Fibroblast of pulmonary artery (primary cell): ENCODE measurements at places on chromosomes 12 and 14.

DNA sequence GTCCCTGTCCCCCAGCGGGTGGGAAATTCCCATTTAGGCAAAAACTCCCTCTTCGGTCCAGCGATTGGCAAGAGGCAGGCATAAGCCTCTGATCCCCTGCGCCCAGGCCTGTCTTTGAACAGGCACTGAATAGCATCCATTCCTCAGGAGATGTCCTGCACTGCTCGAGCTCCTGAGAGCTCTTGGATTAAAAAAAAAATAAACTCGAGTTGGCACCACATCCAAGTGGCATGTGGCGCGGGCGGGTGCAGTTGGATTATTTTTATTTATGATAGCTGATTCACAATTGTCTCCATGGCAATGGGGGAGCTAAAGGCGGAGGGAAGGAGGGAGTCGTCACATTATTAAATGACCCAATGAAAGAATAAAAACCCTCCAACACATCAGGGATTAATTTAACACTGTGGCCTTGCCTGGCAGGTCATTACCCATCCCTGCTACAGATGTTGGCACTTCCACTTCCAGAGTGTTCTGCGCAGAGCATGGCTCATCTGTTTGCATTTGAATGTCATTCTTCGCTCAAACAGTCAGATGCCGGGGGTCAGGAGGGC is 207.2 kb downstream of the AACS start:
- no peak for DNase-seq

GRCh38 chr12:16189849-16190248 is 87.6 kb downstream of the SLC15A5 start:
- peak; percentile 75 for DNase-seq

DNA sequence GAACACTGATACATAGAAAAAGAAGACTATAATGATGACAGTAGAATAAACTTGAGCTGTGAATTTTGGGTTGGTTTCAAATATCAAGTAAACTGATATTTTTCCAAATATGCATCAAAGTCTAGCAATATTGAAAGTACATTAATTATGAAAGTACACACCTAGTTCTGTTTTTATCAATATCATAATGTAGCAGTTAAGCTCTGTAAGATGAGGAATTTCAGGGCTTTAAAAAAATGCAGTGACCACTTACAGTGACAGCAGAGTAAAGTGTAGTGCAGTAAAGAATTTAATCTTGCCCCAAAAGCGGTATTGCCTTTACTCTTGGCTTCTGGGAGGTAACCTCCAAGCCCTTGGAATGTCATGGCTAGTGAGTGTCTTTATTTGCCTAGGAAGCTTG is 102.9 kb upstream of the ABCD2 start:
- DNase-seq = no peak

DNA sequence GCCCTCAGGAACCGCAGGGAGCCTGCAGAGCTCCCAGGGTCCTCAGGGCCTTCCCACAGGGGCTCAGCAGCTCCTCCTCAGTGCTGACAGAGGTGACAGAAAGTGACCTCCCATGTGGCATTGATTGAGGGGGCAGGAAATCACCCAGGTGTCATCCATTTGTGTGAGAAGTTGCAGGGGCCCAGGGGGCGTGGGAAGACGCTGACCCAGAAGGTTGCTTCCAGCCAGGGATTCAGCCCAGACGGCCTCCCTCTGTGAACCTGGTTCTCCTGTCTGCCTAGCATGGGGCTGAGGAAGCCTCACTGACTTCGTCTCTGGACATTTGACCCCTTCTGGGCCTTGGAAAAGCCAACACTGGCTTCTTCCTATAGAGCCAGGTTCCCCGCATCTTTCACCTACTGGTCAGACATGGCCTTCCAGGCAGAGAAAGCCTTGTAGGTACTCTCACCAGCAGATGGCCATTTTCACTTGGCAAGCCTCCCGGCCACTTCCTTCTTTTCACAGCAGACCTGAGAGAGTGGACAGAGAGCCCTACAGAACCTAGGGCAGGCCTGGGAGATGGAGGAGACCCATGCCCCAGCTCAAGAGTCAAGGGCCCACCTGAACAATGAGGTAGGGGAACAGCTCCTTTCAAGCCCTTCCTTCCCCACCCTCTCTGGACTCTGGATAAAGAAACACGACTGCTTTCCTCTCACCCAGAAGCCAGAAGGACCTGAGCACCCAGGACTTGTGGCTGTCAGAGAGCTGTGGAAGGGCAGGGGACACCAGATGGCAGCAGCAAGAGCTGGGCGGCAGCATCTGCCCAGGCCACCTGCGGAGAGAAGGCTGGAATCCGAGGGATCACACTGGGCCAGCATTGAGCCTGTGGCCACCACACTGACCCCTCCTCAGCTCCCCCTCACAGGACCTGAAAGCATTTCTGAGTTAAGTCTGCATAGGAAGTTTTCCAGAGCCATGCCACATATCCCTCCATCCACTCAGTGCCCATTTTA is 377.8 kb downstream of the DPF3 start:
- DNase-seq = peak; percentile 70

DNA sequence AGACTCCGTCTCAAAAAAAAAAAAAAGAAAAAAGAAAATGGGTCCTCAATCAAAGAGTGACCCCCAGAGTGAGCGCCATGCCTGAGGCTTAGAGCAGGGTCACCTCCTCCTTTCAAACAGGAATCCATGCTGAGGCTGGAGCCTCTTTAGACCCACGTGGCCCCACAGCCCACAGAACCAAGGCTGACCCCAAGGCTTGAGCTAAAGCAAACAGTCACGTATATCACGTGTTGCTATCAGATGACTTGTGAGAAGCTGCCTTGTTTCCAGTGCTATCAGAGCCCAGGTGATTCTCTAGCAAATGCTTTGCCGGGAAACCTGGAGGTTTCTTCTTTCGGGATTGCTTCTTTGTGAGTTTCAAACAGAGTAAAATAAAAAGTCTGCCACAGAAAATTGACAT is 31.7 kb upstream of the DYNC1H1 start:
- DNase-seq = no peak

GRCh38 chr12:27437839-27438238 is 8.7 kb upstream of the SMCO2 start:
- DNase-seq = no peak

DNA sequence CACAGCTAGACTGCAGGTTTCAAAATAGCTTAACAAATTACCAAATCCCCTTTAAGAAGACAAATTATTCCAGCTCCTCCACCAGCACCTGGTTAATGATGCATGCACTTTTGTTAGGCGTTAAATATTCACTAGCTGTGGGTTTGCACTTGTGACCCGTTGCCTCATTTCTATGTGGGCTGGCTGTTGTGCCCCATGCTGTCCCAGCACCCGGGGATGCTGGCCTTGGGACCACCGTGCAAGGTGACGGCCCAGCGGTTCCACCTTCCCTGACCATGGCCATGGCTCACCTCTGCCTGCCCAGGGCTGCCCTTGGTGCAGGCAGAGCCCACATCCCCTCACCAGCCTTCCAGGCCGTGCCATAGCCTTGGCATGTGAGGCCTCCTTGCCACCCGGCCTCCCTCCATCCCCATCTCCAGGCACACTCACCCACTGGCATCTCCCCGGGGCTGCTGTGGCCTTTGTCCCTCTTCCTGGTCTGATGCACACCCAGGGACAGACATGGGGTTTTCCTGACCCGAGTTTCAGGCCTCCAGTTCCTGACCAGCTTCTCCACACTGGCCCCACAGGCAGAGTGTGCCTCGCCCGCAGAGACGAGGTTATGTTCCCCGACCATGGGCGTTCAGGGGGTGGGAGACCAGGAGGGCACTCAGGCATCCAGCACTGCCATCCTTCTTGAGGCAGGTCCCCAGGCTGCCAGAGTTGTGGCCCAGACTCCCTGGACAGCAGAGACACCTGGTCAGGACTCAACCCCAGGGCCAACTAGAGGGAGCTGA is 20.3 kb upstream of the C14orf180 start:
- no peak for DNase-seq

DNA sequence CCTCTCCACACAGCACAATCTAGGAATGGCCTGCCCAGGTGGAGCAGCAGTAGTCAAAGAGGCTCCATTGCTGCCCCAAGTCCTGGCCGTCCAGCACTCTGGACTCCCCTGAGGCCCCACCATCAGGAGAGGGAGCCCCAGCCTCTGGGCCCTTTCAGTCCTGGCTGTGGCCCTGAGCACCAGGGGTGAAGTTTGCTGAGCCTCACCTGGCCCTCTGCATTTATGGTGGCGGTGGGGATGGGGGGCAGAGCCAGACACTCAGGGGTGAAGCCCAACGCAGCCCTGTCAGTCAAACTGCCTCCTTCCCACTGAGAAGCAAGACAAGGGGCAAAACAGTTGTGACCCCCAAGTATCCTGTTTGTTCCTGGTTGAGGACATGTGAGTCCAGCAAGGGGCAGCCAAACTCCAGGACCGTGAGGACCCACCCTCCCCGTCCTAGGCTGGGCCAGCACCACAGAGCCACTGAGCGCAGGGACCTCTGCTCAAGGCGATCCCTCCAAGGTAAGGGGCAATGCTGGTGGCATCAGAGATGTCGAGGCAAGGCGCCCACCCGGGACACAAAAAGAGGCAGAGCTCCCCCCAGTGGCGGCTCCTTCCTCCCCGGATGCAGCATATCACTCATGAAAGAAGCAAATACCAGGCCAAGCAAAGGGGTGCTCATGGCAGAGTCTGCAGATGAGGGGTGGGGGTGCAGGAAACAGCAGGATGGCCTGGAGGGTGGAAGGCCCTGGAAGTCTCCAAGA is 4.8 kb upstream of the AMN start:
- DNase-seq = peak; percentile 49

GRCh38 chr12:1553987-1554982 is 40.1 kb downstream of the FBXL14 start:
- DNase-seq = no peak

DNA sequence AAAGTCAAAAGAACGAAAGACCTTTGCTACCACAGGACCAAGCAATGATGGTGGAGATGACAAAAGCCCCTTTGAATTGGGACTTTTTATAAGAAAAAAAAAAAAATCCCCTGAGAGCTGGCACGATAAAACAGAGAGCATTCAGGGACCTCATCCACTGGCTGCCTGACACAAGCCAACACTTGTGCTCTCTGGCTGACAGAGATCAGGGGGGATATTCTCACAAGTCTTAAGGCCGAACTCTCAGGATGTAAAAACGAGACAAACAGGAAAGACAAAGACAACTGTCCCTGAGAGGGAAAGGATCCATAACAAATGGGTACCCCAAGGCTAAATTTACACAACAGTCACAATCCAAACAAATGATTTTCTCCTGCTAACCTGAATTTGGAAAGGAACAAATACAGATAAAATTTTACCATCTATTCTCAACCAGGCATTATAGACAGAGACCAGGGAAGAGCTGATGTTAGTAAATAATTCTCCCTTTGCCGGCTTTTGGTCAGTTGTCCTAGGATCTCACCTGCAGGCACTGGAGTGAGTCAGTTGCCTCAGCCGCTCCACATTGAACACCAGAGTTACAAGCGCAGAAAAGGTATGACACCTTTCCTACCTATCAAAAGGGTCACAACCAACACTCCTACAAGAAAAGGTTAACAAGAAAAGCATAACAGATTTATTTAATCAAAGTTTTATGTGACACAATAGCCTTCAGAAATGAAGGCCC is 37.9 kb upstream of the GARIN6 start:
- DNase-seq = no peak

GRCh38 chr12:100044266-100044665 is 59.5 kb upstream of the ANKS1B start:
- DNase-seq = no peak

DNA sequence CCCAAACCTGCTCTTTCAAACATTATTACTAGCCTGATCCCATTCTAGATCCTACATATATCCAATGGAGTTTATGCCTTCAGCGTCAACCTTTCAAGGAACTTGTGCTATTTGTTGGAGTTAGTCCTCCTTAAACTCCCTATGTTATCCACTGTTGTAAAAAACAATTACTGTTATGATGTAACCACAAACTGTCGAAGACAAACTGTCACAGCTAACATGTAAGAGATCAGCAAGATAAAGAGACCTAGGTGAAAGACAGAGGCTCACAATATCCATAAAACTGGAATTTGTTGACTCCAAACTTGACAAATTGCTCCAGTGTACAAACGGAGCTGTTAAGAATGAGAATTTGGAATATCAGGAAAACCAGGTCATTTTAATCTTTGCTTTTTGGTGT is 70.7 kb downstream of the CDK17 start:
- DNase-seq = no peak

DNA sequence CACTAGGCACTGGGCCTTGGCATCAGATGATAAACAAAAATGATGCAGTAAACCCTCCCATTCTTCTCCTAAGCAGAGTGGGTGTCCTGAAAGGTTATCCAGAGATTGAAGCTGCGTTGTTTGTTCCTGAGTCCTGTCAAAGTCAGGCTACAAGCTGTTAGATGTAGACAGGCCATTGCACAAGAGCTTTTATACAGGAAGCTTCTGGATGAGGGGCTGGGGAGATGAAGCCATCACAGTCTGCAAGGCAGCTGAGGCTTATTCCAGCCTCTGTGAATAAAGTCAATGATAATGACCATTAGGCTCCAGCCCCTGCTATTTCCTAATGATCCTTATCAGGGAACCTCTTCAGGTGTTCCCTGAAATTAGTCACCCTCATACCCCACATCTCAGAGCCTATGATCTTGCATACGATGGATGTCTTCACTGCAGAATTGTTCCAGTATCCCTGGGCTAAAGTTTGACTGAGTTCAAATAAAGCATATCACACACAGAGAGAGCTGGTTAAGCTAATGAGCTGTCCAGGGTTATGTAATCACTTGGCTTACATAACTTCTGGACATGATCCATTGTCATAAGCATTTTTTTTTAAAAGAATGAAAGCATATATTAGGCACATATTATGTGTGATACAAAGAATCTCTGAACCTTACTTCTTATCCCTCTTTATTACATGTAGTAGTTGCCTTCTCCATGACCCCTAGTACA is 337.1 kb upstream of the OR4E1 start:
- no peak for DNase-seq

- DNase-seq = no peak
Measured at GRCh38 chr14:84591827-84592445, 938.0 kb upstream of the FLRT2 start.

DNA sequence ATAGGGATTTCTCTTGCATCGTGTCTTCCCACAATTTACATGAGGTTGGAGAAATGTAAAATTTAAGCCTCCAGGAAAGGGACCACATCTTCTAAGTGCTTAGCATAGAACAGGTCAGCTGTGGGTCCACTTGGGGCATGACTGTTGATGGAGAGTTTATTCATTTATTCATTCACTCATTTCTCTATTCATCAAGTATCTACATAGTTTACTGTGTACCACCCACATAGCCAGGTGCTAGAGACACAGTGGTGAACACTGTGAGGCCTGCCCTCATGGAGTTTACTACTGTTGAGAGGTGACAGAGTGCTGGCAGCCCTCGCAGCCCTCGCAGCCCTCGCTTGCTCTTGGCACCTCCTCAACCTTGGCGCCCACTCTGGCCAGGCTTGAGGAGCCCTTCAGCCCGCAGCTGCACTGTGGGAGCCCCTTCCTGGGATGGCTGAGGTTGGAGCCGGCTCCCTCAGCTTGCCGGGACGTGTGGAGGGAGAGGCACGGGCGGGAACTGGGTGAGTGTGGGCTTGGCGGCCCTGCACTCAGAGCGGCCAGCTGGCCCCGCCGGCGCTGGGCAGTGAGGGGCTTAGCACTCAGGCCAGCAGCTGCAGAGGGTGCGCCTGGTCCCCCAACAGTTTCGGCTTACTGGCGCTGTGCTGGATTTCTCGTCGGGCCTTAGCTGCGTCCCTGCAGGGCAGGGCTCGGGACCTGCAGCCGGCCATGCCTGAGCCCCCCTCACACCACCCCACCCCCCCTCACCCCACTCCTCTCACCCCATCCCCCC is 1.7 kb upstream of the JPH4 start:
- no peak for DNase-seq
